Left cardiac atrium (tissue), 4 donors: ENCODE measurements at places on chromosomes 16 and 17. TPM values are rescaled to one million over a fixed set of nuclear protein-coding genes. Genes with fewer than 3 reads are reported as not detected.

DNA sequence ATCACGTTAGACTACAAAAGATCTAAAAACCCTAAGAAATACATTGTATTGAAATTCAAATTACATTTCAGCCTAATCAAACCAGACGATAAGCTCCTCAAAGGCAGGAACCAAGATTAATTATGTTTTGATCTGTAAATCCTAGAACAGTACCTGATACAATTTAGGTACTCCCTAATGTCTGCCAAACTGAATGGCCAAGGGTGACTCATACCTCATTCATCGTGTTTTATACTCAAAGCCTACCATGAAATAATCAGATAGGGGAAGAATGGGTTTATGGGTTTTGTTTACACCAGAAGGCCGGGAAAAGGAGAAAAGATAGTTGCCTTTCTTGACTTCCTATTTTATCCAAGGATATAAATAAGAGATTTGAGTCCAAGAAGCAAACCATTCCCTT, 19.3 kb downstream of the MMD start:
- no peak for DNase-seq

- DNase-seq = peak; percentile 32
These were observed 53.8 kb downstream of the COG7 start for GRCh38 chr16:23398987-23399805.

DNA sequence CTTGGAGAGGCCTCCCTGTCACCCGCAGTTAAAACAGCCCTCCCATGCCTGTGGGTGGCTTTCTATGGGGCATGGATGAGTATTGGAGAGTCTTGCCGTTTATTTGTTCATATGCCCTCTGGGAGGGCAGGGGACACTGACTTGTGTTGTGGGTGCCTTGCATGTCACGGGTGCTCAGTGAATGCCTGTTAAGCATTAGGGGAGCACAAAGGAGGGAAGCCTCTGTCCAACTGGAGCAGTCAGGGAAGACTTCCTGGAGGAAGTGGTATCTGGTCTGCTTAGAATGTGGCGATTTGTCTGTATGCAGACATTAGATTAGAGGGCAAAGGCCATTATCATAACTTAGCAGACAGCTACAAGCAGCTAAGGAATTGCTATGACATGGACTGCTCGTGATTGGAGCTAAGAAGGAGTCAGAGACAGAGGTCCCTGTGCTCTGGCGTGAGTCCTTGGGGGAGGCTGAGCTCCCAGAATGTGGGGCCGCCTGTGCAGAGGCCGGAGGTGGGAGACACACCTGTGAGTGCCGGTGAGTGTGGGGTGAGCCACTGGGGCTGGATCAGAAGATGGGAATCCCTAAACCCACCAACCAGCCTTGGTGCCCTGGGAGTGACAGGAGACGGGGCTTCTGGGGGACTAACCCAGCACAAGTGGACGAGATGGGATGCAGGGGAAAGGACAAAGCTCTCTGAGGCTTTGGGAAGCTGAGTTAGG, 286.1 kb downstream of the SEC14L1 start:
- DNase-seq = no peak

DNA sequence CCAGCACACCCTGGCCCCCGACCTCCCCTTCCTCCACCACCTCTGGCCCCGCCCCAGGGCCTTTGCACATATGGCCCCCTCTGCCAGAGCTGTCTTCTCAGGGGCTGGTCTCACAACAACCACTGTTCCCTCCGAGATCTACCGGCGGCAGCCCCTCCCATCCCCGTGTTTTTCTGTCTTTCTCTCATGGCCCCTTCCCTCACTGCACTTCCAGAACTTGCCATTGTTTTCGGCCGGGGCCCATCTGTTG, 30.2 kb downstream of the ZFPM1 start:
- DNase-seq = no peak

- DNase-seq = no peak
These were observed 70.1 kb downstream of the COPRS start for GRCh38 chr17:31788956-31789355.

DNA sequence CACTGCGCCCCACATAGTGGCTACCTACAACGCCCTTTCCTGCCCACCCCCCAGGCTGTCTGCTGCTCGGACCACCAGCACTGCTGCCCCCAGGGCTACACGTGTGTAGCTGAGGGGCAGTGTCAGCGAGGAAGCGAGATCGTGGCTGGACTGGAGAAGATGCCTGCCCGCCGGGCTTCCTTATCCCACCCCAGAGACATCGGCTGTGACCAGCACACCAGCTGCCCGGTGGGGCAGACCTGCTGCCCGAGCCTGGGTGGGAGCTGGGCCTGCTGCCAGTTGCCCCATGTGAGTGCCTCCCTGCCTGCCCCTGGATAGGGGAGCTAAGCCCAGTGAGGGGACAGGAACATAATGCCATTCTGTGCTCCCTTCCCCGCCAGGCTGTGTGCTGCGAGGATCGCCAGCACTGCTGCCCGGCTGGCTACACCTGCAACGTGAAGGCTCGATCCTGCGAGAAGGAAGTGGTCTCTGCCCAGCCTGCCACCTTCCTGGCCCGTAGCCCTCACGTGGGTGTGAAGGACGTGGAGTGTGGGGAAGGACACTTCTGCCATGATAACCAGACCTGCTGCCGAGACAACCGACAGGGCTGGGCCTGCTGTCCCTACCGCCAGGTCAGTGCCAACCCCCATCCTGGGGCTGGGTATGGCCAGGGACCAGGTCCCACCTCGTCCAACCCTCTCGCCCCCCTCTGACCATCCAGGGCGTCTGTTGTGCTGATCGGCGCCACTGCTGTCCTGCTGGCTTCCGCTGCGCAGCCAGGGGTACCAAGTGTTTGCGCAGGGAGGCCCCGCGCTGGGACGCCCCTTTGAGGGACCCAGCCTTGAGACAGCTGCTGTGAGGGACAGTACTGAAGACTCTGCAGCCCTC, 7.1 kb downstream of the GRN start:
- DNase-seq = no peak

DNA sequence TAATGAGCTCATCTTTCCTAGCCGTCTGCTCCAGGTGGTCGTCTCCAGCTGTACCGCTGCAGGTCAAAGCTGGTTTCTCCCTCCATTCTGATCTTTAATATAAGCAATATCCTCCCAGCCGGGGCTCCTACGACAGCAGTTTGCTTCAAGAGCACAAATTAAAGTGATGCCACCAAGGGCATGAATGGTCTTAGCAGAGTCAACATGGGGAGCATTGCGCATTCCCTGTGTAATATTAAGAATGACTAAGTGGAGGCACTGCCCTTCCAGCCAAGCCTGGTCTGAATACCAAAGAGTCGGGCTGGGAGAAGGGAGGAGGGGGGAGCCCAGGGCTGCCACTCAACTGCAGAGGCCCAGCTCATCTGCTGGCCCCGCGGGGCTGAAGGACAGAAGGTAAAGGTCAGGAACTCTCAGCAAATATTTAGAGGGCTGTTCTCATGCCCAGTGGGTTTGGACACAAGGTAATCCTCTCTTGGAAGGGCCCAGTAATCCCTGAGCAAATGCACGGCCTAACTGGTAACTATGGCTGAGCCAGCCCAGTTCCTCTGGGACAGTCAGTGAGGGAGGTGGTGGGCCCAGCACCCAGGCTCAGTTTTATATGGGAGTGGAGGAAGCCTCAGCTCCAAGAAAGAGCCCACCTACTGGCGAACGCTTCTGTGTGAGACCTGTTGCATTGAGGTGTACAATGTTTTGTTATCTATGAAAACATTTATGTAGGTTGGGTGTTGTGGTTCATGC, 121.2 kb downstream of the IRX3 start:
- no peak for DNase-seq

GRCh38 chr17:59488805-59489204, 76.6 kb upstream of the DHX40 start:
- no peak for DNase-seq

DNA sequence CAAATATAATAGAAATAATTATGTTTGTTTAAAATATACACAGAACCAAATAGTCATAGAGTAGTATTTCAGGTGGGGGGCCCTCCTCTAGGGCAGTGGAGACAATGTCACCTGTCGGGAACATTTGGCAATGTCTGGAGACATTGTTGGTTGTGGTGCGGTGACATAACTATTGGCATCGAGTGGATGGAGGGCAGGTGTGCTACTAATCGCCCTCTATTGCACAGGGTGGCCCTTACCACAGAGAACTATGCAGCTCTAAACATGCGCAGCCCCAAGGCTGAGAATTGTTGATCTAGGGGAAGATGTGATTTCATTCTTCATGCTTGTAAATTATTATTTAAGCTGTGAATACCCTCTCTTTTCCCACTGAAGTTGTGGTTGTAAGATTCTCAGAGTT, 594.0 kb downstream of the WWOX start:
- DNase-seq = no peak

- peak; percentile 48 for DNase-seq
These were observed 1.6 kb downstream of the ACTG1 start for GRCh38 chr17:81510785-81511553.

DNA sequence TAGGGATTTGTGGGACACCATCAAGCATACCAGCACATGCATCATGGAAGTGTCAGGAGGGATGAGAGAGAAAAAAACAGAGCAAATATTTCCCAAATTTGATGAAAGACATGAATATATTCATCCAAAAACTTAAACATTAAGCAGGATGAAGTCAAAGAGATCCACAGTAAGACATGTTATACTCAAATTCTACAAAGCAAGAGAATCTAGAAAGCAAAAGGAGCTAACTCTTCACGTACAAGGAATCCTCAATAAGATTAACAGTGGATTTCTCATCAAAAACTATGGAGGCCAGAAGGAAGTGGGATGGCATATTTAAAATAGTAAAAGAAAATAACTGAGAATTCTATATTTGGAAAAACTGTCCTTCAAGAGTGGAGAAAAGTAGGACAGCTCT, 374.8 kb downstream of the ZFHX3 start:
- DNase-seq = no peak

- DNase-seq = no peak
These were observed 678 bp downstream of the TMEM101 start for GRCh38 chr17:44014133-44014436.

GRCh38 chr17:8377422-8377821, 918 bp upstream of the KRABD2 start:
- DNase-seq = no peak

DNA sequence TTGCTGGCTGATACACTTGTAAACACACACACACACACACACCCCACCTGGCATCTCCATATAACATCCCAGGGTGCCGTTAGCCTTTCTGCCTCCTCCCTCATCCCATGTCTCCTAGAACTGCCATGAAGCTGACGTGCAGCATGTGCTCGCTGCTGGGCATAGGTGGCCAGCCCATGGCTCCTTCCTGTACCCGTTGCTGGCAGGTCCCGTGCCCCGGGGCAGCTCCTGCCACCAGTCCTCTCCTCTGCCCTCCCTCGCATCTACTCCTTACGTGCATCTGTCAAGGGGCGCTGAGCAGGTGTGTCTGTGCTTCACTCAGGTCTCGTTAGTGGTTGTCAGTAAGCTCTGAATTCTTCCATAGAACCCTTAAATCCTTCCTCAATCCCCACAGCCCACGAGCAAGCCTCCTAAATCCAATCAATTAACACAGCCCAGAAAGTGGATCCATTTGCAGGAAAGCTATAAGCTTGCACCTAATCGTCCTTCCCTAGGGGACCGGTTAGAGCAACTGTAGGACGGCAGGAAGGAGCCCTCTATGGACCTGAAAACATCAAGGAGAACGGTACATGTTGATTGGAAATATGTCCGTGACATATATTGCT, 218.1 kb upstream of the FOXF1 start:
- no peak for DNase-seq

DNA sequence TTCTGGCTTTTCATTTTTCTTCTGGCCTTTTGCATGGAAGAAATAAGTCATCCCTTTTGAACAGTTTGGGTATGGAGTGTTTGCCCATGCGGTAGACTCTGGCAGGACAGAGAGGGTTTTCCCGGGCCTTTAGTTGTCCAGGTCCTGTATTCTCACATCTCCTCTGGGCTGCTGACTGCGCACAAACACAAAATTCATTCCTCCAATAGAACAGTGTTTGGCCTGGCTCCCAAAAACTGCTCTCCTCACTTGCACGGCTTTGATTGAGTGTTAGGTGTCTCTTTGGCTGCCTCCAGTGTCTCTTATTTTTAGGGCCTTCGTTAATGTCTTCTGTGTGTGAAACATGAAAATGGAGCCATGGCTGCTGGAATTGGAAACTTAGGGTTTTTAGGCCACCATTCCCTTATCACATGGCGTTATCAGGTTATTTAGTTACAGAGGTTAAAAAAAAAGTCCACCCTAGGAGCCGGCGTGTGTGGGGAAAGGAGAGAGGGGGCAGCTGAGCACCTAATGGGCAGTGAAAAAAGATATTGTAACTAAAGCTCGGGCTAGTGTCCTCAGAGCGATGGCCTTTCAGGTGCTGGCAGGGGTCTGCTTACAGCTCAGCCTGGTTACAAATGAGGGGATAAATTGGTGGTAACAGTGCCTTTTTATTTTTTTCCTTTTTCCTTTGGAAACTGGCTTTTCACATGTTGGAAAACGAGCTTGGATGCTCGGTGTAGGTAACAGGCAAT, 47.3 kb downstream of the PRKCA start:
- no peak for DNase-seq

GRCh38 chr17:17963694-17964436, 8.3 kb downstream of the TOM1L2 start:
- no peak for DNase-seq

- DNase-seq = no peak
These were observed 20.3 kb downstream of the CACNG5 start for GRCh38 chr17:66855204-66855603.

DNA sequence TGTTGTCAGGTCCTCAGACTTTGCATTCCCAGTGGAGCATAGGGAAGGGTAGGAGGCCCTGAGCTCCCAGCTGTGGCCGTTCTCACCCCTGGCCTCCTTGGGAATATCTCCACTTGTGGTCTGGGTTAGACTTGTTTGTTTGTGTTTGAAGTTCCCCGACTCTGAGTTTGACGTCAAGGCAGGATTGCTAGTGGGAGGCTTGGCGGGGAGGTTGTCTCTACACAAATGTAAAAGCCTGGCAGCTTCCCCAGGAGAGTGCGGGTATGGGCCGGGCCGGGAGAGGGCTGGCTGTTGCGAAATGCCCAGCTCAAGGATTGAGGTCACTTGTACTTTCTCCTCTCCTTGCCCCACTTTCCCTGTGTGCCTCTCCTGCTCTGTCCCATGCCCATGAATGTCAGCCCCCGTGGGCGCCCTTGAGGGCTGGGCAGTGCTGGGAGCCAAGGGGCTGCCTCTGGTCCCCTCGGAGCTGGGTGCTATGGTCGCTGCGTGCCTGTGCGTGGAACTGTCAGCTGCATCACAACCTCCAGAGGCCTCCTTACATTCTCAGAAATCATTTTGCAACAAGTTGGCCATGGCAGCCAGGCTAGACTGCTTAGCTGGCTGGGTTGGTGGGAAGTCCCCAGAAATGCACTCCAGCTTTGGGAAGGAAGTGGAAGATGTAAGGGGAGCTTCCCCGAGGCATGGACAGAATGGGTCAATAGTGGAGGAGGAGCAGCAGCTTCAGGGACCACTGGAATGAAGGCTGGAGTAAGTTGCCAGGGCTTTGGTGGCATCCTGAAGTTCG, 84.3 kb downstream of the KSR1 start:
- DNase-seq = peak; percentile 91

Gene TMEM92
- total RNA-seq = 0.65 TPM

Gene CTRB1
- total RNA-seq = 1.4 TPM

Gene RNF222
- not detected for total RNA-seq

Gene CIITA
- 6.6 TPM for total RNA-seq

Gene TMEM204
- total RNA-seq = 26.7 TPM

Gene HID1
- total RNA-seq = 7.4 TPM

Gene ORC6
- 2.1 TPM for total RNA-seq

Gene CMTM2
- total RNA-seq = 0.62 TPM

Gene SNF8
- 109 TPM for total RNA-seq

Gene SULT1A3
- total RNA-seq = 22.6 TPM
